Erythroblast (primary cell): ENCODE measurements at places on chromosomes 4 and X.

DNA sequence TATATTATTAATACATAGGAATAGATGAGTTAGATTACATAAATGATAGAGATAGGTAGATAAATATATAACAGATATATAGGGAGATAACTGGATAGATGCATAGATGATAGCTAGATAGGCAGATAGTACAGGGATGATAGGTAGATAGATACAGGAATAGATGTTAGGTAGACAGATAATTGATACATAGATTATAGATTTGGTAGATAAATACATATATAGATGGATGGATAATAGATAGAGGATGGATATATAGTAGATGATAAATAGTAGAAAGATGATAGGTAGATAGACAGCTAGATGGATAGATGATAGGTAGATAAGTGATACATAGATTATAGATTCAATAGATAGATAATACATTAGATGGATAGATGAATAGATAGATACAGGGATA, 283.6 kb downstream of the SHOX start:
- no peak for DNase-seq

GRCh38 chr4:32645653-32646052, 1925.5 kb downstream of the PCDH7 start:
- no peak for DNase-seq

GRCh38 chr4:7058792-7059191, 9.1 kb downstream of the GRPEL1 start:
- no peak for DNase-seq

DNA sequence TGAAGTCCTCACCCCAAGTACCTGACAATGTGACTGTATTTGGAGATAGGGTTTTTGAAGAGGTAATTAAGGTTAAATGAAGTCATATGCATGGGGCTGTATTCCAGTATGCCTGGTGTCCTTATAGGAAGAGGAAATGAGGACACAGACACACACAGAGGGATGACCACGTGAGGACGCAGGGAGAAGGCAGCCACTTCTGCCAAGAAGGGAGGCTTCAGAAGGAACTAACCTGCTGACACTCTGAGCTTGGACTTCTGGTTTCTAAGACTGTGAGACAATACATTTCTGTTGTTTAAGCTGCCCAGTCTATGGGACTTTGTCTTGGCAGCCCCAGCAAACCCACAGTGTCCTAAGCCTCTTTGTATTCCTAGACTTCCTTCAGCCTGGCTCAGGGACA, 3.0 kb upstream of the SLC2A9 start:
- no peak for DNase-seq

- peak; percentile 38 for DNase-seq
Measured at GRCh38 chr4:26325191-26325590, 4.4 kb downstream of the RBPJ start.

GRCh38 chr4:78949735-78950134, 10.5 kb upstream of the PAQR3 start:
- DNase-seq: peak; percentile 71

DNA sequence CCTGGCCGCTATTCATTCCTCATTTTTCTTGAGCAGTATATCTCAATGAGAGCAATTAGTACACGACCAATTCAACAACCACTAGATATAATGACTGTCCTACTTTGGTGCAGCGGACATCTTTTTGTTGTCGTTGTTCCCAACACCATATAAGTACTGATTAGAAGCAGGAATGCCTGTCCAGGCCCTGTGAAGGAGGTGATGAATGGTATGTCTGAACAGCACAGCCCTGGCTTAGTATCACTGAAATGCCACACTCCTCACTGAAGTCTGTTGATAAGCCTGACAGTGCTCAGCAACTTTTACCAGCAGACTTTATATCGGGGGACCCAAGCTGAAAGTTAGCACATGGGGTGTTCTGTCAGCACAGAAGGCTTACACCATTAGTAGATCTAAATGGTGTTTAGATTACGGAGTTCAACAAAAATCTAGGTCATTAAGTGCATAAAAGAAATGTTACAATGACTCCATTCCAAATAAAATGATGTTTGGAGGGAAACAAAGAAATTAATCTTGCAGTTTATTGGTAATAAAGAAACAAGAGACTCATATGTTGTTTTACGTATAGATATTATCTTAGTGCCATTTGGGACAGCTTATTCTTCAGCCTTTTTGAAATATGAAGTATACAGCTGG, 228.3 kb upstream of the TTC29 start:
- no peak for DNase-seq

DNA sequence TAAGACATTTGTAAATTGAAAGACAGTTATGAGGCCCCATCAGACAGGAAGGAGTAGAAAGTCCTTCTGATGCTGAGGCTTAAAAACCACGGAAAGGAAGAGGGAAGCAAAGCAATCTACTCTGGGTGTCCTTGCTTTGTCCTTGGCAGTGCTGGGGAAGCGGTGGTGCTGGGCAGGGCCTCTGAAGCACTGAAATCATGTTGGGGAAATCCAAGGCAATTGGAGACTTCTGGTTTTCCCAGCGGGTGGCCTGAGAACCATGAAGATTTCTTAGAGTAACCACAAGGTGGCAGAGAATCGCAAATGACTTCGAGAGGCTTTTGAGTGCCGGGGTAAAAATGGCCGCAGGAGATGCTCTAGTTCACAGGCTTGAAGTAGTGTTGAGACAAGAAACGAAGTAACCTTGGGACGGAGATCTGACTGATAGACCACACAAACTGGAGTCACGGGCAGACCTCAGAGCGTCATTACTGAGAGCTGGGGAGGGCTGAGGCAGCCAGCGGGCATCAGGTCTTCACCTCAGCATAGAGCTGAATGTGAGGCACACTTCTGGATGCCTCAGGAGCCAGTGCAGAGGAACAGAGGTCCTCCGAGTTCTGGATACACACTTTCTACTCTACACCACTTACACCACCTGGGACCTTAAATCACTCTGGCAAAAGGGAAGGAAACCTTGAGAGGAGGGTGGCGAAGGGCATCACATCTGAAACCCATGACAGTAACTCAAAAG, 130.7 kb upstream of the GPRIN3 start:
- peak; percentile 52 for DNase-seq

GRCh38 chrX:153303276-153304262, 18.0 kb downstream of the PNMA6F start:
- DNase-seq: no peak

GRCh38 chr4:153000076-153000420, 63.9 kb downstream of the FHDC1 start:
- no peak for DNase-seq

DNA sequence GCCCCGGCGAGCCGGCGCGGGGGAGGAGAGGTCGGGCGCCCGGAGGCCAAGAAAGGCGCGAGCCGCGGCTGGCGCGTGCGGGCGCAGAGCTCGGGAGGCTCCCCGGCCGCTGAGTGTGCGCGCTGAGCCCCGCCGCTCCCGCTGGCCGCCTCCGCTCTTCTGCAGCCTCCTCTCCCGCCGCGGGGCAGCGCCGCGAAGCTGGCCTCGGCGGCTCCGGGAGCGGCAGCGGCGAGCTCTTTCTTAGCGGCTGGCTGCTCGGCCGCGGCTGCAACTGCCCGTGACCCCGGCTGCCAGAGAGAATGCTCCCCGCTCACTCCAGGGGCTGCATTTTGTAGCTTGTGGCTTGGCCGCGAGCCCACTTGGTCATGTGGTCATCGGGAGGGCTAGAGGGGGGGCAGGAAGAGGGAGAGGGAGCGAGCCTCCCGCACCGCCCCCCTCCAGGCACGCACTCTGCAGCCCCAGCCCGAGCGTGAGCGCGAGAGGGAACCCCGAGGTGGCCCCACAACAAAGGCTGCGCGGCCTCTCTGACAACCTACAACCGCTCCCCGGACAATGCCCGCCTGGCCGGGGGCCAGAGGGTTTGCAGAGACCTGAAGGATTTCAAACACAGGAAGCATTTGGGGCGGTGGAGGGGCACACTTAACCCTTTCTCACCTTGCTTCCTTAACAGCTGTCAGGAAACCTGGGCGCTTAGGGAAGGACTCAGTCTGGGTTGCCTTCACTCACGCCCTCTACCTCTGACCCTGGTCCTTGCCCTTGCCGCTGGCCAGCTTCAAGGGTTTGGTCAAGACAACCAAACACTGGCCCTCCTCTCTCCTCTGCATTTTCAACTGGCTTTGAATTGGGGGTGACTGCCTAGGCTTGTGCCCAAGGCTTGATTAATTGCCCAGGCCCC, at the start of gene APLN:
Gene APLN, minus strand, starts transcription at position 305 of the 895 bp plus-strand sequence. CDS start 326 bp downstream, outside the sequence.
- DNase-seq: peak; percentile 15

- no peak for DNase-seq
Measured at GRCh38 chr4:182453830-182454229, 210.6 kb downstream of the TENM3 start.

DNA sequence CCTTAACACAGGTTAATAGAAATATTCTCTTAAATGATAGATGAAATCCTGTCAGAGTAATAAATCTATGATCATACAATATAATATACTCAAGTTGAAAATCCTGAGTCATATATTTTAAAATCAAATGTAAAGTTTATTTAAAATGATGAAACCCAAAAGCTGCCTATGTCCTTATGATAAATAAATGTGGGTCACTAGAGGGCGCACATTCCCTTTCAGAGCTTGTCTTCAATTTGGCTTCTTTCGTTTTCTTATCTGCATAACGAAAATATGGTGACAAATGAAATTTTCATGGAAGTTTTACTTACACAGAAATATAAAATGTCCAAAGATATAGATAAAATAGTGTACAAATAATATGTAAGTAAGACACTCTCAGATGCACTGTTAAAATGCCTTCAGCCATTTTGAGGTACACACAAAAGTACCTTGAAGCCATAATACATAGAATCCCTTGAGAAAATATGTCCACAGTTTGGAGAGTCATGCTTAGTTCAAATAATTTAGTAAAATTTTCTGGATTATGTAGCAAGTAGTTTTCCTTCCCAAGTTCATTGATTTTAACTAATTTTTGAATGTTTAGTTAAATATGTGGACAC, 680.4 kb downstream of the DMD start:
- DNase-seq: peak; percentile 58

DNA sequence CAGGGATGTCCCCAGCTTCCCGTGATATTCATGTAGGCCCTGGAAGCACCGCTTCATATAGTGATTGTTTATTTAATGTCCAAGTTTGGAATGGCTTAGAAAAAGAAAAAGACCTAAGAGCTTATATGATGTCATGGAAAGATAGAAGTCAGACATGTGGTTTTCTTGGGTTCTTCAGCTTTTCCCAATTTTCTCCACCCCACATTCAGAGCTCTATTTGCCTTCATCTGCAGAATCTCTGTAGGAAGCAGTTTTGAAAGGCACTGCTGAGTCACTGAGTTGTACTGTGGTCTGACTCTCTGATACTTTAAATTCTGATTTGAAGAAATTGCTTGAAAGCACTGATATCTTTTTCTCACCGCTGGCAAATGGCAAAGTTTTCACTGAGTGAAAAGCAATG, 120.6 kb upstream of the EDNRA start:
- no peak for DNase-seq

DNA sequence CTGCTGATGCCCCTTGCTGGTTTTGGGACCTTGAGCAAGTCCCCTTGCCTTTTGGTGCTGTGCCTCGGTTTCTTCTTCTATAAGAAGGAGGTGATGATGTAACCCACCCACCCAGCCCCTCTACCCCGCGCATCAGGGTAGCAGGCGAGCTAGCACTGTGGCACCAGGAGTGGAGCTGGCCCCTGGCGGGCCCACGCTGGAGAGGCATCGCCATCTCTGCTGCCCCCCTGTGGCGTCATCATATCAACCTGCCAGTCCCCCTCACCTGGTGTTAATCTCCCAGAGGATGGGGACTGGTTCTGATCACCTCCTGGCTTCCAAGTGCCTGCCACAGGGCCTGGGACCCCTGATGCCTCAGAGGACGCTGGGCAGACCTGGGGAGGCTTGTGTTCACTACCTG, 6.3 kb upstream of the SORCS2 start:
- no peak for DNase-seq

GRCh38 chr4:38695809-38696208, 31.8 kb downstream of the KLF3 start:
- DNase-seq: peak; percentile 45

DNA sequence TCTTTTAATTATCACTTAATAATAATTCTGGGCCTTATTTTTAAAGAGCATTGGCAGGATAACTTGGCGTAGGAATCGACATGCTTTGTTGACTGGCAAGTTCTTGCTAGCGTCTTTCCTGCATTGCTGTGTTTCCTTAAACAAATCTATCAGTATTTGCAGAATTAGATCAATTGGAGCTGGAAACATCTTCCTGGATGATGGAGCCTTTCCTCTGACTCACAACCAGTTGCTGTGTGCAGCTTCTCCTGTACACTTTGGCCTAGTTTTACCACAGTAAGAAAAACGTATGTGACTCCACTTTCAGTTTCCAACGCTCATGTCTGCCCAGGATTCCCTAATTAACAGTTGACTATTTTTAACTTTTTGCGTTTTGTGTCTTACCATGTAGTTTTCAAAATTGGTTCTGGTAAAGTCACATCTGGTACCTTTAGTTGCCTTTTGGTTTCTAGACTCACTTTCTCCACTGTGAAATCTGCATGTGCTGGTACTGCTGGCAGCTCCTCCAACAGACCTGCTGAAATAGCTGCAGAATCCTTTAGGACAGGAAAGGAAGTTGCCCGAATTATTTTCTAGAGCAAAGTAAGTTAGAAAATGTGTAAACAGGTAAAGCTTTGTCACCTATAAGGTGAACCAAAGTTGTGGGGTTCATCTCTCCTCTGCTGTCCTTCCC, 553.2 kb upstream of the FAT1 start:
- DNase-seq: no peak

GRCh38 chr4:184815046-184815877, 10.5 kb downstream of the ACSL1 start:
- peak; percentile 61 for DNase-seq

GRCh38 chr4:86582410-86582809, 11.7 kb upstream of the PTPN13 start:
- peak; percentile 11 for DNase-seq

GRCh38 chr4:1405254-1405635, 997 bp downstream of the NKX1-1 start:
- no peak for DNase-seq

- no peak for DNase-seq
Measured at GRCh38 chrX:150627957-150628356, 59.5 kb downstream of the MTM1 start.

GRCh38 chr4:112110059-112110425, 35.2 kb upstream of the FAM241A start:
- no peak for DNase-seq

- DNase-seq: no peak
Measured at GRCh38 chr4:22356987-22357596, 158.8 kb downstream of the ADGRA3 start.

DNA sequence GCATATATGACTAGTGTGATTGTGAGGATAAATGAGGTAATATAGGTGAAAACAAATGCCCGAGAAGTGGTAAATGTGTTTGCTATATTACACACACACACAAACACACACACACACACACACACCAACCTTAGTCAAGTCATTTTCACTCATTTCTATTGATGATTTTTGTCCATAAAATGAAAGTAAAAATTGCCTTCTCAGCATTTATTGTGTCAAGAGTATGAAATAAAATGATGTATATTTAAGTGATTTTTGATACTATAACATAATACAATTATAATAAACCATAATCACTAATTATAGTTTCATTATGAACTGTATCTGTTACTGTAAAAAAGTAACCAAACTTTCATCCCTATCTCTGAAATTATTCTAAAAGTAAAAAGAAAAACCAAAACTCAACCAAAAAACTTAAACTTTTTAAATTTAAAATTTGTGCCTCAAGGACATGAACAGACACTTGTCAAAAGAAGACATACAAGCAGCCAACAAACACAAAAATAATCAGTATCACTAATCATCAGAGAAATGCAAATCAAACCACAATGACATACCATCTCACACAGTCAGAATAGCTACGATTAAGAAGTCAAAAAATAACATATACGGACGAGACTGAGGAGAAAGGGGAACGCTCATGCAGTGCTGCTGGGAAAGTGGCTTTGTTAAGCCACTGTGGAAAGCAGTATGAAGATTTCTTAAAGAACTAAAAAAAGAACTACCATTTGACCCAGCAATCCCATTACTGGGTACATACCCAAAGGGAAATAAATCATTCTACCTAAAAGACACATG, 601.0 kb downstream of the TMA16 start:
- DNase-seq: no peak
